ENCODE measurements at places on chromosomes 11 and 22.

- peak; percentile 21 for DNase-seq
Measured at GRCh38 chr11:9861860-9862725, 198.2 kb downstream of the SWAP70 start.

- no peak for DNase-seq
Measured at GRCh38 chr11:368414-369335, 624 bp upstream of the B4GALNT4 start.

GRCh38 chr11:32088117-32088941 lies 2.5 kb upstream of the RCN1 start:
- no peak for DNase-seq

GRCh38 chr22:30940685-30941362 lies 27.8 kb downstream of the MORC2 start:
- DNase-seq = peak; percentile 20

- no peak for DNase-seq
Measured at GRCh38 chr11:35483131-35483820, 42.1 kb downstream of the PAMR1 start.

GRCh38 chr11:122048401-122048800 lies 67.6 kb downstream of the BLID start:
- no peak for DNase-seq

DNA sequence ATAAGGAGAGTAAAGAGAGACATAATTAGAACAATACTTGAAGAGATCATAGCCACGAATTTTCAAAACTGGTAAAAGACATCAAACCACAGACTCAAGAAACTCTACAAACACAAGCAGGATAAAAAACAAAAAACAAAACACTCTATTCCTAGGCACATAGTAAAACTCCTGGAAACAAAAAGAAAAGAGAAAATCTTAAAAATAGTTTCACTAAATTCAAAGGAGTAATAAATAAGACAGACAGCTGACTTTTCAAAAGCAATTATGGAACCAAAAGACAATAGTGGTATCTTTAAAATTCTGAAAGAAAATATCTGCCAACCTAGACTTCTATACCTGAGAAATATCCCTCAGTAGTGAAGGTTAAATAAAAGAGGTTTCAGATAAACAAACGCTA lies 9.2 kb upstream of the NARS2 start:
- DNase-seq = no peak

- DNase-seq = no peak
Measured at GRCh38 chr11:84800755-84801346, 826.3 kb downstream of the DLG2 start.

- no peak for DNase-seq
Measured at GRCh38 chr22:17638182-17638431, 450 bp upstream of the BCL2L13 start.

DNA sequence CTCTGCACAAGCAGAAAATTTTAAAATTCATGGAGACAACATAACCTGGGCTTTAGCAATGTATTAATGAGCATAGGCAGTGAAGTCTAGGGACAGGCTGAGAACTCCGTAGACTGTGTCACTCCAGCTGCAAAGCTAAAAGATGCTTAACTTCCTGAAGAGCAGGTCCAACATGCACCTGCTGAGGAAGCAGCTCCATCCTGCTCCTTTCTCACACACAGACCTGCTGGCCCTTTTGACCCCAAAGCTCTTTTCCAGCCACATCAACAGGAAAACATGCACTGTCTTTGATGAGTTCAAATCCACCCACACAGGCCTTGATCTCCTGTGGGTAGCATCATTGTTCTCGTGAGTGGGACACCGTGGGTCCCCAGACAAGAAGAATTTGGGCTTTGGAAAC lies 36.0 kb downstream of the SYN3 start:
- no peak for DNase-seq

DNA sequence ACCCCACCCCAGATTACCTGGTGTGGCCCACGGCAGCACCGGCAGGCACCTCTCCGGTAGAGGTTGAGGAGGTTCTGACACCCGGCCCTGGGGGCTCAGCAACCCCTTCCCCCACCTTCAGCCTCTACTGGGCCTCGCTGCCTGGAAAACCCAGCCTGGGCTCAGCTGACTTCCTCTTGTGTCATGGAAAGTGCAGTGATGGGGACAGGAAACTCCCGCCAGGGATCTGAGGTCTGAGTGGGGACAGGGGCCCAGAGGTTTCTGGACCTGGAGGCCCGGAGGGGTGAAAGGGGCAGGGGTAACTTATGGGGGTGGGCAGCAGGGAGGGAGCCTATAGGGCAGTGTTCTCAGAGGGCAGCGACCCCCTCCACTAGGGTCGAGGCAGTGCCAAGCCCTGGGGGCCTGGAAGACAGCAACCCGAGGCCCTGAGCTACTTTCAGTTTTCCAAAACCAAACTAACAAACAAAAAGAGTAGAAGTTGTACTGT lies 10.0 kb upstream of the CD5 start:
- peak; percentile 40 for DNase-seq

- no peak for DNase-seq
Measured at GRCh38 chr11:76759092-76759491, 24.1 kb upstream of the TSKU start.

DNA sequence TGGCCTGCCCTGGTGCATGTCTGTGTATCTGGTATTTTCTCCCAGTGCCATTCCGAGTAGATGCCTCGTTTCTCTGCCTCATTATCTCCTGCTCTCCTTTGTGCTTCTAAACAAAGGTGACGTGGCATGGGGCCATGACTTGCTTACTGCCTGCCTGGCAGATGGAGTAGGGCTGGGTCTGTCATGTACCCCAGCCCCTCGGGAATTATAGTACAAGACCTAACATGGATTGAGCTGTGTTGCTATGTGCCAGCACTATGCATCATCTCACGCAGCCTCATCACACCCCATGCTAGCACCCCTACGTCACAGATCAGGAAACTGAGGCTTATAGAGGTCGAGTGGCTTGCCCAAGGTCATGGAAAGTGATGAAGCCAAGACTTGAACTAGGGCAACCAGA lies 88.1 kb downstream of the GALNT18 start:
- no peak for DNase-seq

DNA sequence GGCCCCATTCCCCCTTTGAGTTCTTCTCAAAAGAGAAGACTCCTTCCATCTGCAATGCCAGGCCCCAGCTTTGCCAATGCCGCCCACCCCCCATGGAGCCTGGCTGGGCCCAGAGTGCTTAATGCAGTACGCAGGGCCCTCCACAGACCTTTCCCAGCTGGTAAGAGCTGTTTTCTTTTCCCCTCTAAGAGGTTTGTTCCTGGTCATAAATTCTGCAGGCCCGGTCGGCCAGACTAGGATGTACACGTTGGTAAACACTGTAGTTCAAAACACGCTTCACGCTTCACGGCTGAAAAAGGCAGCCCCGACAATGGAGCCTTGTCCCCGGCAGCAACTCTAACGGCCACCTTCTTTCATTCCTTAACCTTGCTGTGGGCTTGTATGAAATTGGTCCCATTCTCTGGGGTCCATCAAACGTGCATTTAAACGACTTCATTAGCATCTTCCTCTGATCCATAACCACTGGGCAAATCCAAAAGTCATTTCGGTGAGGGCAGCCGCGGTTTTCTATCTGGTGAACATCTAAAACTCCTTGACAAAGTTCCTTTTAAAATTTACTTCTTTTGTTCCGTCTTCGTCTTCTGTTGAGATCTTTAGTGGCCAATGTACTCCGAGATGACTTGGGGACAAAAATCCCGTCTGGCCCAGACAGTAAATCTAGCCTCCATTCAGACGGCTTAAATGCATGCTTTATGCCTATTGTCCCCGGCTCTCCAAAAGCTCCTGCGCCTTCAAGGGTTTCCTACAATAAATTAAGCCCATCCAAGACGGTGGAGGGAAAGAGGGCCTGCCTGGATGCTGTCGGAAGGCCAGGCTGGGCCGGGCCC lies 60.0 kb upstream of the MYEOV start:
- DNase-seq = no peak

GRCh38 chr11:93757924-93758865 lies 16.7 kb downstream of the C11orf54 start:
- DNase-seq = no peak

GRCh38 chr11:93059117-93059957 lies 89.9 kb downstream of the MTNR1B start:
- no peak for DNase-seq

DNA sequence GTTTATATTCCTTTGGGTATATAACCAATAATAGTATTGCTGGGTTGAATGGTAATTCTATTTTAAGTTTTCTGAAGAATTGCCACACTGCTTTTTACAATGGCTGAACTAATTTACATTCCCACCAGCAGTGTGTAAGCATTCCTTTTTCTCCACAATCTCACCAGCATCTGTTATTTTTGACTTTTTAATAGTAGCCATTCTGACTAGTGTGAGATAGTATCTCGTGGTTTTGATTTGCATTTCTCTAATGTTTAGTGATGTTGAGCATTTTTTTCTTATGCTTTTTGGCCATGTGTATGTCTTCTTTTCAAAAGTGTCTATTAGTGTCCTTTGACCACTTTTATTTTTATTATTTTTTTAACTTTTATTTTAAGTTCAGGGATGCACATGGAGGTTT lies 275.3 kb downstream of the METTL15 start:
- DNase-seq = no peak

Data from effector CD4-positive, alpha-beta T cell (primary cell).